Ovary (tissue), 10 donors: ENCODE measurements at places on chromosomes 4 and X. TPM values are rescaled to one million over a fixed set of nuclear protein-coding genes. Genes with fewer than 3 reads are reported as not detected.

- DNase-seq, result no peak
Observed at GRCh38 chr4:118076958-118077766, 42.9 kb downstream of the NDST3 start.

GRCh38 chr4:112889199-112889598, 160.3 kb upstream of the ANK2 start:
- DNase-seq, result no peak

DNA sequence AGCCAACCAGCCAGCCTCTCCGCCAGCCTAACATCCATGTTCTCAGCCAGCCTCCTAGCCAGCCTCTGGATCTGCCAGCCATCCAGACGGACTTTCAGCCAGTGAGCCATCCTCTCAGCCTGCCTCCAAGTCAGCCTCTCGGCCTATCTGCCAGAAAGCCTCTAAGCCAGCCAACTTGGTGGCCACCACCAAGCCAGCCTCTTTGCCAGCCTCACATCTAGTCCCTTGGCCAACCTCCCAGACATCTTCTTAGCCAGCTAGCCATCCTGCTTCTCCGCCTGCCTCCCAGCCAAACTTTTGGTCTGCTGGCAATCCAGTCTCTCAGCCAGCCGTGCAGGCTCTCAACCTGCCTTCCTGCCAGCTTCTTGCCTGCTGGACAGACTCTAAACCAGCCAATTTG, 16.4 kb upstream of the ARAP2 start:
- no peak for DNase-seq

GRCh38 chrX:141733371-141733770, 34.8 kb upstream of the SPANXD start:
- no peak for DNase-seq

- no peak for DNase-seq
Observed at GRCh38 chr4:73976716-73977115, 5.1 kb downstream of the PF4 start.

- no peak for DNase-seq
Observed at GRCh38 chr4:94036964-94037363, 170.7 kb upstream of the SMARCAD1 start.

DNA sequence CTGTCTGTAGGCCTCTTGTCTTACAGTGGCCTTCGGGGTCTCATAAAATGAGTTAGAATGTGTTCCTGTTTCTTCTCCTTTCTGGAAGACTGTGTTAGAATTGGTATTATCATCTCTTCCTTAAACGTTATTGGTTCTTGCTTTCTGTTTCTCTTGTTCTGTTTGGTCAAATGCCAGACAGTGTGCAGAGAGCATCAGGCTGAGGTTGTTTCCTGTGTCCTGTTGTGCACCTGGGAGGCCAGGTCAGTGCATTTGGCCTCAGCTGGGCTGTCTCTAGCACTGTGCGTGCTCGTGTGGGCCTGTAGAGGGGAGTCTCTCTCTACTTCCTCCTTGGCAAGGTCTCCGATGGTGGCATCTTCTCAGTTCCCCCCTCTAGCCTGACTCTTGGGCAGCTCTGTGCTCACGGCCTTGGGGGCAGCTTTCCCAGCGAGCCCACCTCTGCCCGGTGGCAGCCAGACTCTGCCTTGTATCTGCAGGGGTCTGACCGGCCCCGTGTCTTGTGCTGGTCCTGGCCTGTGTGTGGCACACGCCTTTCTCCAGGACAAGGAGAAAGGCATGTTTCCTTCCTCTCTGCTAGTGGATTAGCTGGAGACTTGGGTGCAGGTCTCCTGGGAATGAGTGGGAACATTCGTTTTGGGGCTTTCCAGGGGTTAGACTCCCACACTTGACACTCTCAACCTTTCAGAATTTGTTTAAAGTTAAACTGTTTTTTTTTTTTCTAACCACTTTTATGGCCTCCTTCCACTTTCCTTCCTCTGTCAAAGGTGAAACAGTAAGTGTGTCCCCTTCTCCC, 62.3 kb downstream of the FAM193A start:
- DNase-seq, result no peak

DNA sequence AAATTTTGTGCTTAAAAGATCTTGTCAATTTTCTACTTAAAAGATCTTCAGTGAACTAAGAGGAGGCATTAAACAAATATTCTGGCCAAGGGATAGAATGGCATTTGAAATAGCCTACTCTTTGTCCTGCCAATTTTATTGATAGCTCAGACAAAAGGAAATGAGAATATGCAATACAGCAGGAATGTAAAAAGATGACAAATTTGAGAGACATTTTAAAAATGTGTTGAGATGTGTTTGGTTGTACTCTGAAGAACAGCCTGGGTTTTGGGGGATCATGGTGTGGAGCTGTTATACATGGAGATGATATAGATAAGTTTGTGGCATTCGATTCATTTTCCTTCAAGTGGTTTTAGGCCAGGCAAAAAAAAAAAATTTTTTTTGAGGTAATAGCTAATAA, 11.6 kb upstream of the MAD2L1 start:
- no peak for DNase-seq

GRCh38 chrX:55187281-55187680, 32.9 kb upstream of the PAGE5 start:
- no peak for DNase-seq

GRCh38 chr4:84964995-84965552, 1.4 kb downstream of the WDFY3 start:
- DNase-seq, result no peak

DNA sequence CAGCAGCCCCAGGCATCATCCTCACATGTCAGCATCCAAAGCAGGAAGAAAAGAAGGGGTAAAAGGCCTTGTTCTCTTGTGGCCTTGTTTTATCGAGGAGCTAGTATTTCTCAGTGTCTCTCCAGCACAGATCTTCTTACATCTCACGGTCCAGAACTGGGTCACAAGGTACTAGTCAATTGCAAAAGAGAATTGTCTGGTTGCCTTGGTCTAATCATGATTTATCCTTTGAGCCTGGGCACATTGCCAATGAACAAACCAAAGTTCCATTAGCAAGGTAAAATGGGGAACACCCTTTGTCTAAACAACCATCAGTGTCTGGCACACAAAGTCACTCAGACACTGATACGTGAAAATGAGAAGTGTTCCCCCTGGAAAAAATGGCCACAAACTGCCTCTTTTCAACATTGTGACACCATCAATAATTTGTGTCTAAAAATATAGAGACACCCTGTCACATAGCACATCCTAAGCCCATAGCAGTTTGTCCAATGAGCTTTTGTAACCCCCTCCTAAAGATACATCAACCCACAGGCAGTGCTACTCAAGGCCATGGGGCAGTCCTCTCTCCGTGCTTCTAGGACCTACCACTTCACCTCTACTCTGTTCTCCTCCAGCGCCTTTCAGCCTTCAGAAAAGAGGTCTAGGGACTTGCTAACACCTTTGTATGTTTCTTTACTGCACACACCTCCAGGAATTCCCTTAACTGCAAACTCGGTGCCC, 534.4 kb downstream of the MID1IP1 start:
- no peak for DNase-seq

DNA sequence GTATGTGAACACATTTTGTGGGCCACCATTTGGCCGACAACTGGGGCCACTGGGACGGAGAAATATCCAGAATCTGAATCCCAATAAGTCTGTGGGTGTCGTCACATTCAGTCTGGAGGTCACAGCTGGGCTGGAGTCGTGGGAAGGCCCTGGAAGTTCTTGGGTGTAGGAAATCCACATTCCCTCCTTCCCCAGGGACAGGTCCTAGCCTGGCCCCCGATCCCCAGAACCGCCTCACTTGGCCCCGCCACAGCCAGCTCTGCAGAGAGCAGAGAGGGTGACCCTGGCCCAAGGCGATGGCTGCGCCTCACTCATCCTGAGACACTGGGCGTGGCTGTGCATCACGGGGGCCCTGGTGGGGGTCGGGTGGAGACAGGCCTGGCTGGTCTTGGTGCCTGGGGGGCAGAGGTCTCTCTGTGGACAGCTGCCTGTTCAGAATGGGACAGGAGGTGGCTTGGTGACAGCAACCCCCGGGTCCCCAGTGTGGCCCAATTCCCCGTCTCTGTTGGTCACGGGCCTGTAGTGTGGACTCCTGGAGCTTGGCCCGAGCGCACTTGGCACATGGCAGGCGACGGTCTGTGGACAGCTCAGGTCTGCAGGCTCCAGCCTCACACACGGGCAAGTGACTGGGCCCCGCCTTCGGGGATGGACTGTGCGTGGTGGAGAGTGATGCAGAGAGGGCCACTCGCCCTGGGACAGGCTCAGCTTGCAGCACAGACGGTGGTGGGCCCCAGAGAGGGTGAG, 16.4 kb downstream of the DOK7 start:
- DNase-seq, result no peak

DNA sequence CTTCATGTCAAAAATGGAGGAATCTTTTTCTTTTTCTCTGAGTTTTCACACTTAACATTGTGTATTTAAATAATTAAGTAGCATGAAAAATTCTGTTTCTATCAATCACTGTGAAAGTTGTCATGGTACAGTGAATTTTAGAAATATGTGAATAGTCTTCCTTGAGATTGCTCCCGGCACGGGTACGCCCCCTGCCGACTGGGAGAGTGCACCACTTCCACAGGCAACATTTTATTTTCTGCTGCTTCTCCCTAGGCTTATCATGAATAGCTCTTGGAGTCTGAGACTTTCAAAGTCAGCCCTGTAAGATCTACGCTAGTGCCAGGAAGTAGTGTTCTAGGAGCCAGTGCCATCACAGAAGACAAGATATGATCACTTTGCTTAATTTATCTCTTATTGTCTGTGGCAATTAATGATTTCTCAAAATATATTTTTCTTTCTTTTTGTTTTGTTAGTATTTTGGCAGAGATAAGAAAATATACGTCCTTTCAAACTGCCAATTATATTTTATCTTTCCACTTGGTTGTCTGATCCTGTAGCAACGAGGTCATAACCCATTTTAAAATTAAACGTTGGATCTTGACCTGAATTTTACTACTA, 763.8 kb upstream of the AADAT start:
- DNase-seq, result peak; percentile 14

GRCh38 chr4:26879805-26880204, 19.2 kb downstream of the STIM2 start:
- DNase-seq, result no peak

GRCh38 chr4:137463377-137464003, 68.8 kb downstream of the PCDH18 start:
- no peak for DNase-seq

Gene GPAT3
- polyA plus RNA-seq, result 23.2 TPM

Gene FRYL
- polyA plus RNA-seq, result 10.7 TPM

Gene PABPC1L2A
- polyA plus RNA-seq, result not detected

Gene POF1B
- polyA plus RNA-seq, result 0.58 TPM

Gene CSAG2
- not detected for polyA plus RNA-seq

Gene SRPX2
- polyA plus RNA-seq, result 8.2 TPM

Gene ANOS1
- polyA plus RNA-seq, result 6.2 TPM

Gene DNAAF6
- not detected for polyA plus RNA-seq

Gene NRK
- 6.5 TPM for polyA plus RNA-seq

Gene ODAPH
- polyA plus RNA-seq, result not detected

Gene SATL1
- not detected for polyA plus RNA-seq

Gene CT45A2
- not detected for polyA plus RNA-seq
